ENCODE measurements at places on chromosomes 16 and 17. TPM values are rescaled to one million over a fixed set of nuclear protein-coding genes. Genes with fewer than 3 reads are reported as not detected.

The GRAP gene
- total RNA-seq: 0.33 TPM

The OTOA gene
- 0.17 TPM for total RNA-seq

The TPPP3 gene
- total RNA-seq: 1.0 TPM

The TRIM47 gene
- total RNA-seq: 33.7 TPM

The PLA2G10 gene
- not detected for total RNA-seq

The JMJD8 gene
- total RNA-seq: 31.0 TPM

The CNEP1R1 gene
- 24.0 TPM for total RNA-seq
